ENCODE measurements at places on chromosomes 1 and 21.

GRCh38 chr1:226131639-226132038 lies 54.9 kb downstream of the ACBD3 start:
- no peak for DNase-seq

DNA sequence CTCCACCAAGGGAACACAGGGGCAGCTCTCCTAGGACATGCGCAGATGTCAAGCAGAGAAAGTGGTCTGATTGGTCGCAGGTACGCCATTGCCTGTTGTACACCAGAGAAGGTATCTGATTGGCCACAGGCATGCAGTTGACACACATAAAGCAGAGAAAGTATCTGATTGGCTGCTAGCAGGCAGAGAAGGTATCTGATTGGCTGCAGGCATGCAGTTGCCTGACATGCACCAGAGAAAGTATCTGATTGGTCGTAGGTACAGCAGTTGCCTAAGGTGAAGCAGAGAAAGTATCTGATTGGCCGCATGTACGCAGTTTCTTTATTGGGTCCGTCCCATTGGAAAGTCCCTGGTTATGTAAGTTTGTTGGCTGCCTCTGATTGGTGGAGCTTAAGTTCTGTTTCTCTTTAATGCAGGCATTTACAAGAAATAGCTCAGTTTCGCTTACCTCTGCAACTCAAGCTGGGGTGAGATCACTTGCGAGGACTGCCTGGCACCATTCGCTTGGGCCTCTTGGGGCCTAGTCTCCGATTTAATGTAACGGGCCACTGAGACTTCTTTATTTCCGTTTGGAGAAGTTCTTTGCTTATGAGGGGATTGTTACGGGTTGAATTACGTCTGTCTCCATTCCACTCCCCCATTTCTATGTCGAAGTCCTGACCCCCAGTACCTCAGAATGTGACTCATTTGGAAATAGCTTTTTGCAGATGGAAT lies 74.2 kb downstream of the SIK1 start:
- no peak for DNase-seq

DNA sequence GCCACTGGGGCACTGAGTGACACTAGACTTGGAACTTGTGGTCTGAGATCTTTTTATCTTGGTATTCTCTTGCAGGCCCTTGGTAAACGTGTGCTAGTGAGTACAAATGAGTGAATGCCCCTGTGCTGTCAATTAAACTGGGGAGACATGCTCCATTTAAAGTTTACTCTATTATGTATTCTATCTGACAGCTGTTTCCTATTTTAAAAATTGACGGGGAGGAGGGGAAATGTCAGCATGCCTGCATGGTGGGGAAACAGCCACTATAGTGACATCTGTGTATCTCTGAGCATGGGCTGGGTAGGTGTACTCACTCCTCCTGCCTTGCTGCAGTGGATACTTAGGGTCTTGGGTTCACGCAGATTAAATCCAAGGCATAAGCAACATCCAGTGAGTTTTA lies 59.0 kb upstream of the IKBKE start:
- no peak for DNase-seq

- DNase-seq, result no peak
Measured at GRCh38 chr21:22585558-22585957, 1587.3 kb downstream of the NCAM2 start.

GRCh38 chr1:145706086-145706664 lies 993 bp downstream of the PDZK1 start:
- no peak for DNase-seq

GRCh38 chr1:172515927-172516326 lies 17.0 kb upstream of the SUCO start:
- no peak for DNase-seq

DNA sequence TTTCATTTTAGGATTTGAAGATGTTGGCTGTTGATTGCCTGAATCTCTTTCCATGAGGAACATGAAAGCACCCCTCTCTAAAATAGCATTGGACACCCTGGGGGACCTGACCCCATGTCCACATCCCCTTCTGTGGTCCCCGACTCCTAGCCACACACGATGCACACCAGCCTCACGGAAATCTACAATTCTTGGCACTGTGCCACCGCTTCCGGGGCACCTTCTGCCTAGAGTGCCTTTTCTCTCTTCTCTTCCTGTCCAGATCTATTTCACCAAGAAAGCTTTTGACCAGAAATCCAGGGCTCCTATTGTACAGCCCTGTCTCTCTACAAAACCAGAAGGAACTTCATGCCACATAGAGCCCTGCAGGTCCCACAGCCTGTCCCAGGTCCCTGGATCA lies 50.3 kb downstream of the MYSM1 start:
- DNase-seq, result no peak

GRCh38 chr1:228487336-228488124 lies at the start of gene RNF187:
Gene RNF187, plus strand, starts transcription at chr1:228487382.
- DNase-seq, result peak; percentile 60

DNA sequence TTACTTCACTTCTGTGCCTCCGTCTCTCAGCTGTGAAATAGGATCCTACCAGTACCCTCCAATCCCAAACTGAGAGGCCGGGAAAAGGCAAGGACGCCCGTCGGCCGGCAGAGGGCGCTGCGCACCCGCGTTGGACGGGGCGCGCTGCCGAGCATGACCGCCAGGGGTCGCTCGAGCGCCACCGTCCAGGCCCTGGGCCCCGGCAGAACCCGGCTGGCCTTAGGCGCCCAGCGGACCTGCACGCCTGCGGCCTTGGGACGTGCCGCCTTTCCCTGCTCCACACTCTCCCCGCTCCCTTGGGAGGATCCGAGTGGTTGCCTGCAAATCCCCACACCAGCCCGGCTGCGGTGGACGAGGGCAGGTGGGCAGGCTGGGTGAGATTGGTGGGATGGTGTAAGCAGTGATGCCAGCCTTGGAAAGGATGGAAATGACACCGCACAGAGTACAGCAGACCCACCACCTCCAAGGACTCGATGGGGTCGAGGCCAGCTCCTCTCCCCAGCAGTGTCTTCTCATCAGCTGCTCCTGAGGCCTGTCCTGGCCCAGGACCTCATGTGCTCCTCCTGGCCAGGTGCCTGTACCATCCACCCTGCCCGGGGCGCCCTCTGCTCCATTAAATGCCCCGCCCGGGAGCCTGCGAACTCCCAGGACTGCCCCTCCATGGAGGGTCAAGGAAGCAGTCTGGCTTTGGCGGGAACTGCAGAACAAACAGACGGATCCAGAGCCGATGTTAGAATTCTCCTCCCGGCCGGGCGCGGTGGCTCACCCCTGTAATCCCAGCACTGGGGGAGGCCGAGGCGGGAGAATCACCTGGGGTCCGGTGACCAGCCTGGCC lies 47.4 kb upstream of the LBR start:
- DNase-seq, result no peak

- no peak for DNase-seq
Measured at GRCh38 chr1:76003946-76004345, 70.6 kb upstream of the ST6GALNAC3 start.

DNA sequence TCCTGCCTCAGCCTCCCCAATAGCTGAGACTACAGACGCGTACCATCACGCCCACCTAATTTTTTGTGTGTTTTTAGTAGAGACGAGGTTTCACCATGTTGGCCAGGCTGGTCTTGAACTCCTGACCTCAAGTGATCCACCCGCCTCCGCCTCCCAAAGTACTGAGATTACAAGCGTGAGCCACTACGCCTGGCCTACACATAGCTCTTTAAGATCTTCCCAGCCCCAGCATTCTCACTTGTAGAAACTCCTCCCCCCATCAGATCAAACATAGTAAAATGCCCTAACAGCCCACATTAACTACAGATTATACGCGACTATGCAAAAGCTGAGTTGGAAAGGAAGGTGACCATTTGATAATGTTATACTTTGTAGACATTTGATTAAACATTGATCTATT lies 634.8 kb downstream of the MATN1 start:
- no peak for DNase-seq
